ENCODE measurements at places on chromosomes 7 and 10.

DNA sequence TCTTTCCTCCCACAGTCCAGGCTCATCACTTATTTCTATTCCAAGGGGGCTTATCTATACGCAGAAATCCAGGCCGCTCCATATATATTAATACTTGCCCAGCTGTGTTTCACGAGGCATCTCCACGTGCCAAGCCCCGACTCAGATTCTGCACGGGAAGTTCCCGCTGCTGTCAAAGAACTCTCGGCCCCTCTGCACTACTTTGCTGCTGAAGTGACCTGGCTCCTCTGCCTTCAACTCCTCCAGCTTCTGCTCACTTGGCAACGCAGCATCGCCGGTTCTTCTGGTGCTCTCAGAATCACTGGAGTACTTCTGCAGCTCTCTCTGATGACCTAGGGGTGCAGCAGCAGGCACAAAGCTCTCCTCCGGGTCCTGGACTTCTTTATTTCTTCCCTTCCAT lies 9.7 kb upstream of the CHST12 start:
- no peaks in the 10 kb centered on the region for H3K27me3 ChIP-seq
- no peaks in the 10 kb centered on the region for H3K4me1 ChIP-seq

GRCh38 chr7:79050603-79051002 lies 402.9 kb downstream of the MAGI2 start:
- H3K27me3 ChIP-seq, result no peaks in the 10 kb centered on the region
- no peaks in the 10 kb centered on the region for H3K4me1 ChIP-seq
- H3K4me3 ChIP-seq, result no peak overlapping the region
- DNase-seq, result no peak
- no peak overlapping the region for H3K27ac ChIP-seq
- H3K36me3 ChIP-seq, result no peaks in the 10 kb centered on the region

DNA sequence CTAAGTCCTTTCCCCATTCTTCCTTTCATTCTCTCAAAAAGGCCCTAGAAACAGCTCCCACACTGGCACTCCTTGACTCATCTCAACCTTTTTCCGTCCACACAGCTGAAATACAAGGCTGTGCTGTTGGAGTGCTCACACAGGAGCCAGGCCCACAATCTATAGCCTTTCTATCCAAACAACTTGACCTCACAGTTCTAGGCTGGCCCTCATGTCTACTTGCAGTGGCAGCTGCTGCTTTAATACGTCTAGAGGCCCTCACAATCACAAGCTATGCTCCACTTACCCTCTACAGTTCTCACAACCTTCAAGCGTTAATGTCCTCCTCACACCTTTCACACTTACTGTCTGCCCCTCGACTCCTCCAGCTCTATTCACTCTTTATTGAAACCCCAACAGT lies 12.0 kb upstream of the LRRC61 start:
- no peak overlapping the region for H3K27ac ChIP-seq
- H3K36me3 ChIP-seq, result no peaks in the 10 kb centered on the region
- no peak overlapping the region for H3K4me3 ChIP-seq

DNA sequence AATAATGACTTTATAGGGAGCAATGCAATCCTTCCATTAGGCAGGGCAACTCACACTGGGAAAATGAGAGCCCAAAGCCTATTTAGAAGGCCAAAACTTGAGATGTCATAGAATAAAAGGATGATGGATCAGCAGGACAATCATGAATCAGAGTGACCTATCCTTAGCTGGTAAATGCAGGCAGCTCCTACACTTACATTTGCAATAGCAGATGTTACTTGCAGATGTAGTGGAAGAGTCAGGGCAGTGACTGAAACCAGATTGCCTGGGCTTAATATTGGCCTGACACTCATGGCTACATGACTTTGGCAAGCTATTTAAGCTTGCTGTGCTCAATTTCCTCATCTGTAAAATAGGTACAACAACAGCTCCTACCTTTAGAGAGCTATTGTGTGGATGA lies 98.7 kb downstream of the PRTFDC1 start:
- no peak for DNase-seq
- no peaks in the 10 kb centered on the region for H3K27me3 ChIP-seq
- no peaks in the 10 kb centered on the region for H3K36me3 ChIP-seq
- H3K27ac ChIP-seq, result no peak overlapping the region
- H3K4me1 ChIP-seq, result 0 out of 2 replicates have a peak, but pooled peaks cover 2% of the 10 kb centered on the region

GRCh38 chr10:79244841-79245504 lies 102.3 kb upstream of the PPIF start:
- no peaks in the 10 kb centered on the region for H3K36me3 ChIP-seq
- H3K4me3 ChIP-seq, result no peak overlapping the region
- DNase-seq, result no peak

GRCh38 chr7:2202901-2203765 lies 29.6 kb downstream of the MAD1L1 start:
- H3K27me3 ChIP-seq, result no peaks in the 10 kb centered on the region
- H3K4me1 ChIP-seq, result no peaks in the 10 kb centered on the region
- no peak for DNase-seq
- no peak overlapping the region for H3K4me3 ChIP-seq
- peaks cover 17% of the 10 kb centered on the region for H3K36me3 ChIP-seq

- DNase-seq, result no peak
- no peaks in the 10 kb centered on the region for H3K4me1 ChIP-seq
- H3K36me3 ChIP-seq, result no peaks in the 10 kb centered on the region
- H3K27ac ChIP-seq, result no peak overlapping the region
These were observed 673.8 kb downstream of the INHBA start for GRCh38 chr7:41029072-41029499.

DNA sequence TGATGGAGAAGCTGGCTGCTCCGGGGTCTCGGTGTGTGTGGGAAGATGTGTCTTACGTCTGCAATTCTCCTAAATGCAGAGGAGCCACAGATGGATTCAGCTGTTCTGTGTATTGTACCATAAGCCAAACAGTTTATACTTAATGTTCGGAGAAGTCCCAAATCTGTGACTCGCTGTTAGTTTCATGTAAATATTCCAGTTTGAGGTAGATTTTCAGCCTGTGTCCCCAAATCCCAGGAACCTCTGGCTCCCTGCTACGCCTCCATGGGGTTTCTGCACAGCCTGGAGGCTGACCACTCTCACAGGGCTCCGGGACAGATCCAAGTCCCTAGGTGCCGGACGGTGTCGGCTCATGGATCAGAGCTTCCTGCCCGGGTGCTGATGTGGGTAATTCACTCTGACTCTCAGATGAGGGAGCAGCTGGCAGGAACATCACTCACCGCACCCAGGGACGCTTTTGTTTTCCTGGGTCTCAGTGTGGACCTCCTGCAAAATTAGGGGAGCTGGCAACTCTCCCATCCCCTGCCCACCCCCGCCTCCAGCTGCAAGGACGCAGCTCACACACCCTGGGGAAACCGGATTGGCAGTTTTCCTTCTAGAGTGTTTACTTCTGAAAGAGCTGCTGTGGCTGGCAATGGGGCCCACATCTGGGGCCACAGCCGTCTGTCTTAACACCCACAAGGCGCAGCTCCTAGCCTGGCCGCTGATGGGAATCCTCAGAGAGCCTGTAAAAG lies 421.1 kb upstream of the FOXK1 start:
- no peaks in the 10 kb centered on the region for H3K36me3 ChIP-seq
- no peaks in the 10 kb centered on the region for H3K4me1 ChIP-seq
- no peak overlapping the region for H3K4me3 ChIP-seq
- no peak for DNase-seq

DNA sequence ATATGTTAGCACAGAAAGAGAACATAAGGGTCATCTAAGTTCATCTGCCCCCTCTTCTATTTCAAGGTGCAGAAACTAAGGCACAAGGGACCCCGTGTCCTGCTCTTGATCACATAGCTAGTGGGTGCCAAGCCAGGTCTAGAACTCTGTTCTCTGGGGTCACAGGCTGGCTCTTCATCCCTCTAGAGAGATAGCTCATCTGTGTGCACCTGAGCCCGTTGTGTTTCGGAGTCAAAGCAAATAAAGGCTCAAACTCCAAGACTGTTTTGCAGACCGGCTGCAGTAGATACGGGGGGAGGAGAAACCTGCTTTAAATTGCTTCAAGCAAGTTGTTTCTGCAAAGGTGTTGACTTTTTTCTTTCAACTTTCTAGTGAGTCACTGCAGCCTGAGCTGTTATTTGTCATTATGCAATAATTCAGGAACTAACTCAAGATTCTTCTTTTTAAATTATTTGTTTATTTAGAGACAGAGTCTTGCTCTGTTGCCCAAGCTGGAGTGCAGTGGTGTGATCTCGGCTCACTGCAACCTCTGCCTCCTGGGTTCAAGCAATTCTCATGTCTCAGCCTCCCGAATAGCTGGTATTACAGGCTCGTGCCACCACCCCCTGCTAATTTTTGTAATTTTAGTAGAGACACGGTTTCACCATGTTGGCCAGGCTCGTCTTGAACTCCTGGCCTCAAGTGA lies 6.5 kb downstream of the BLVRA start:
- H3K27me3 ChIP-seq, result no peaks in the 10 kb centered on the region
- H3K36me3 ChIP-seq, result no peaks in the 10 kb centered on the region
- H3K27ac ChIP-seq, result no peak overlapping the region
- no peak overlapping the region for H3K4me3 ChIP-seq
- DNase-seq, result no peak
- peaks cover 3% of the 10 kb centered on the region for H3K4me1 ChIP-seq

DNA sequence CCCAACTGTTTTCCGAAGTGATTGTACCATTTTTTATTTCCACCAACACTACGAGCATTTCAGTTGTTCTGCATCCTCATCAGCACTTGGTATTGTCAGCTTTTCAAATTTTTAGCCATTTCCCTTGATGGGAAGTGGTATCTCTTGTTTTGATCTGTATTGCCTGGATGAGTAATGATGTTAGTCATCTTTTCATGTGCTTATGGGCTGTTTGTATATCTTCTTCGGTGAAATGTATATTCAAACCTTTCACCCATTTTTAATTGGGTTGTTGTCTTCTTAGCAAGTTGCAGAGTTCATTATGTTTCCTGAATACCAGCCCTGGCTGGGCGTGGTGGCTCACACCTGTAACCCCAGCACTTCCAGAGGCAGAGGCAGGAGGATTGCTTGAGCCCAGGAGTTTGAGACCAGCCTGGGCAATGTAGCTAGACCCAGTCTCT lies 22.1 kb downstream of the CLIP2 start:
- no peaks in the 10 kb centered on the region for H3K36me3 ChIP-seq
- no peak overlapping the region for H3K4me3 ChIP-seq
- DNase-seq, result no peak
- H3K27me3 ChIP-seq, result no peaks in the 10 kb centered on the region

GRCh38 chr7:98755138-98755898 lies 114.5 kb downstream of the TMEM130 start:
- no peaks in the 10 kb centered on the region for H3K36me3 ChIP-seq
- no peak overlapping the region for H3K27ac ChIP-seq
- H3K27me3 ChIP-seq, result no peaks in the 10 kb centered on the region
- H3K4me3 ChIP-seq, result no peak overlapping the region
- no peak for DNase-seq

DNA sequence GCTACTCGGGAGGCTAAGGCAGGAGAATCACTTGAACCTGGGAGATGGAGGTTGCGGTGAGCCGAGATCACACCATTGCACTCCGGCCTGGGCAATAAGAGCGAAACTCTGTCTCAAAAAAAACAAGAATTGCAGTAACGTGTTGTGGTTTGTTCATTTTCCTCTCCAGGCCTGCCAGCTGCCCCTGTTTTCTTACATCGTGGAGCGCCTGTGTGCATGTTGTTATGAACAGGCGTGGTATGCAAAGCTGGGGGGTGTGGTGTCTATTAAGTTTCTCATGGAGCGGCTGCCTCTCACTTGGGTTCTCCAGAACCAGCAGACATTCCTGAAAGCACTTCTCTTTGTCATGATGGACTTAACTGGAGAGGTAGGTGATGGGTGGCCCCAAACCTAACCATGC lies 52.1 kb downstream of the TRRAP start:
- H3K27ac ChIP-seq, result no peak overlapping the region
- peaks cover 30% of the 10 kb centered on the region for H3K36me3 ChIP-seq
- no peaks in the 10 kb centered on the region for H3K4me1 ChIP-seq
- no peak for DNase-seq

GRCh38 chr7:37376386-37376785 lies 72.3 kb downstream of the ELMO1 start:
- H3K36me3 ChIP-seq, result no peaks in the 10 kb centered on the region
- no peak overlapping the region for H3K27ac ChIP-seq
- no peak for DNase-seq
- H3K4me1 ChIP-seq, result peaks cover 2% of the 10 kb centered on the region
- H3K4me3 ChIP-seq, result no peak overlapping the region

- H3K36me3 ChIP-seq, result peaks cover 12% of the 10 kb centered on the region
- no peaks in the 10 kb centered on the region for H3K4me1 ChIP-seq
- no peak overlapping the region for H3K4me3 ChIP-seq
- H3K27ac ChIP-seq, result no peak overlapping the region
- DNase-seq, result no peak
These were observed 2.0 kb downstream of the MASTL start for GRCh38 chr10:27157150-27157549.

- no peaks in the 10 kb centered on the region for H3K4me1 ChIP-seq
- no peaks in the 10 kb centered on the region for H3K36me3 ChIP-seq
- H3K27ac ChIP-seq, result no peak overlapping the region
- no peak overlapping the region for H3K4me3 ChIP-seq
- no peak for DNase-seq
These were observed 411.0 kb upstream of the DPP6 start for GRCh38 chr7:153641199-153641598.

DNA sequence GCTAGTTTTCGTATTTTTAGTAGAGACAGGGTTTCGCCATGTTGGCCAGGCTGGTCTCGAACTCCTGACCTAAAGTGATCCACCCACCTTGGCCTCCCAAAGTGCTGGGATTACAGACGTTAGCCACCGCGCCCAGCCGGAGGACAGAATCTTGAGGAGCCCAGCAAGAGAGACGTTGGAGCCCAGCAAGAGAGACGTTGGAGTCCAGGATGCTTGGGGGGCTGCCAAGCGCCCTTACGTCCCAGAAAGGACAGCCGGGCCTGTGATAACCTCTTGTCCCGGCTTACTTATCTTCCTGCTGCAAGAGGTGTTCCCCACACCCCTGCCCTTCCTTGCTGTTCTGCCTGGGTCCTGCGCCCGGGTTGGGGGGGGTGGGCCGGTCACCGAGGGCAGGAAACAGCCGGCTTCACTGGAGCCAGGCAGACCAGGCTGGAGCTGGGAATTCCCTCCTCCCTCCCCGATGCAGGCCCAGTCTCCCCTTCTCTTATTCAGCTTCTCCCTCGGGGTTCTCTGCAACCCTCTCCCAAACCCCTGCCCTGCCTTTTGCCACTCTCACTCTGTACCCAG lies 1.9 kb upstream of the EPHB4 start:
- H3K4me1 ChIP-seq, result 0 out of 2 replicates have a peak, but pooled peaks cover 2% of the 10 kb centered on the region
- H3K27me3 ChIP-seq, result no peaks in the 10 kb centered on the region

DNA sequence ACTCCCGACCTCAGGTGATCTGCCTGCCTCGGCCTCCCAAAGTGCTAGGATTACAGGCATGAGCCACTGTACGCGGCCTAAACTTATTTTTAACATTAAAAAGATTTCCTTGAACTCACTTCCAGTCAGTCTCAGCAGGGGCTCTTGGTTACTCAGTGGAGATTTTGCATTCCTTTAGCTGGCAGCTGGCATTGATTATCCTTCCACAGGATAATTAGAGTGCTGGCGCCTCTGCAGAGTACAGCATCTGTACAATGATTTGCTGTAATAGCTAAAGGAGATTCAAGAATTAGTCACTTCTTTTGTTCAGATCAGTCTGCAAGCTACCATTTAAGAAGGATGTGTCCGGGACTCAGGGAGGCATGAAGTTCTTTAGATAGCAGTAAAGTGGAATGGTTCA lies 125.0 kb upstream of the NPY start:
- no peak for DNase-seq
- no peaks in the 10 kb centered on the region for H3K27me3 ChIP-seq
- no peak overlapping the region for H3K27ac ChIP-seq

Data from iPS DF 6.9 (cell line).